A673 (cell line): ENCODE measurements at places on chromosomes 3 and 15. TPM values are rescaled to one million over a fixed set of nuclear protein-coding genes. Genes with fewer than 3 reads are reported as not detected.

The IGF2BP2 gene
- 66.2 and 77.2 TPM in 2 replicates for total RNA-seq

The CYP8B1 gene
- not detected in 2 replicates for total RNA-seq

The GUCA1C gene
- total RNA-seq: not detected in 2 replicates

GRCh38 chr15:33154351-33155166 lies 40.0 kb downstream of the FMN1 start:
- no peaks in the 10 kb centered on the region for H3K36me3 ChIP-seq
- no peaks in the 10 kb centered on the region for H3K4me1 ChIP-seq
- peaks cover 24% of the 10 kb centered on the region for H3K27me3 ChIP-seq
- DNase-seq: peak; percentile 20
- H3K4me3 ChIP-seq: no peak overlapping the region
- no peak overlapping the region for H3K27ac ChIP-seq

DNA sequence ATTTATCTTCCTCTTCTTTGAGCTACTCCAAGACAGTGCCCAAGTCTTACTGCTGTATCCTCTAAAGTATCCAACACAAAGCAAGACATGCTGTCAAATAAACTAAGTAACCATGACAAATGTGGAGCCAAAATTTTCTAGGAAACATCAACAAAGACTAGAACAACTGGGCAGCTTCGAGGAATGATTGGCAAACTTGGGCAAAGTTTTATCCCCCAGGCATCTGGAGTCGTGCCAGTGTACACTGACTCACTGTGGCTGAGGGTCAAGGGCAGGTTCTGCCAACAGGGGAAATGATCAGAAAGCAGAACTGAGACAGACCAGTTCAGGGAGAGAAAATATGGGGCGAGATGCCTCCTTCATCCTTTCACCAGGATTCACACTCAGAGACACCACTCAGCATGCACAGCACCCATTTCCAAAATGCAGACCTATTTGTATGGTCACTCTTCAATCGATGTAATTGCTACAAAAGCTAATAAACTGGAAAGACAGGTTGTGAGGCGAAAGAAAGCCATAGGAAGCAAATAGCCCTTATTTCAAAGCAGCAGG lies 65.8 kb downstream of the MB21D2 start:
- no peaks in the 10 kb centered on the region for H3K27me3 ChIP-seq
- H3K4me3 ChIP-seq: no peak overlapping the region
- H3K36me3 ChIP-seq: no peaks in the 10 kb centered on the region
- no peak overlapping the region for H3K27ac ChIP-seq
- peaks cover 21% of the 10 kb centered on the region for H3K4me1 ChIP-seq
- DNase-seq: peak; percentile 43

DNA sequence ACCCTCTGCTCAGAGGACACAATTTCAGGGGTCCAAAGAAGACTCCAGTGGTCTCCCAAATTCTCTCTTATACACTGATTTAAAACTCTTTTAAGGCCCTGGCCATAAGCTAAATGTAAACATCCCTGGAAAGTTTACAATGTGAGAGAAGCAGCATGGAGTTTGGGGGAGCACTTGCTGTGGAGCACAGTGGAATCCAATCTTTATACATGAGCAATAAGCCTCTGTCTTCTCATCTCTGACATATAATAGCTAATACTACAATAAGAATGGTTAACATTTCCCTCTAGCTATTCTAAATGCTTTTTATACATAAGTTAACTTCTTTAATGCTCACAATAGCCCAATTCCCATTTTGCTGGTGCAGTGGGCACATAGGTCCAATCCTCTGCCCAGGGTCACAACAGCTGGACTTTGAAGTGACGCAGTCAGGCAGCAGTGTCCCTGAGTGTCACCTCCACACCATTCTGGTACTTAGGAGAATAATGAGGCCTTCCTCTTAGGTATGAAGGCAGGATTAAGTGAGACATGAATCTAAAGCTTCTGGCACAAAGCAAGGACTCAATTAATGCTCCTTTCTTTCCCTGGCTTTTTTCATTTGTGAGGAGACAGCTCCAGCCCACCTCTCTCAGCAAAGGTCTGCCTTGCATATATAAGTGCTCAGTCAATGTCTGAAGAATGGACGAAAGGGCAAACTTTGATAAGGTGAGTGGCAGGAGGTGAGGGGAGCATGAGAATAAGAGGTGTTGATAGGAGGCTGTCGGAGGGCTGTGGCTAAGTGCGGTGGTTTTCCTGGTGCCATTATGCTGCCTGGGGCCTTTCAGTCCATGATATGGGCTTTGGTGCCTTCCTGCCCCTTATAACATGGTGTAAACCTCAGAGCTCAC lies 26.3 kb downstream of the CCNL1 start:
- H3K4me1 ChIP-seq: peaks cover 52% of the 10 kb centered on the region
- H3K4me3 ChIP-seq: no peak overlapping the region
- no peaks in the 10 kb centered on the region for H3K36me3 ChIP-seq
- H3K27me3 ChIP-seq: no peaks in the 10 kb centered on the region
- no peak for DNase-seq
